Activated CD8-positive, alpha-beta memory T cell treated with anti-CD3 and anti-CD28 coated beads, Interleukin-2, amount 50 U/mL, for 4 hours (primary cell): ENCODE measurements at places on chromosomes 7 and 10.

DNA sequence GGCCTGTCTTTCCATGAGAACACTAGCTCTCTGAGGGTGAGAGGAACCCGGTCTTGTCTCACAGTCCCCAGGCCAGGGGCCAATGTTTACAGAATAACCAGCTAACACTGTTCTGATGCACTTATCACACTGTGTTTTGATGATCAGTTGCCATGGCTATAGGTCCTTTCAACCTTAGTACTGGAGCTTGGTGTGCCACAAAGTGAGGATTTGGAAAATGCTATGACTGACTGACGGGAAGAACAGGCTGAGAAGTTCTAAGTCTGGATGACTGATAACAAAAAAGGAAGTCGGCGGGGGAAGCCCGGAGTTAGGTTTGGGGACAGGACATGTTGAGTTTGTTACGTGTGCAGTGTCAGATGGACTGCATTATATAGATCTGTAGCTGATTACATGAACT is 141.8 kb downstream of the CTTNBP2 start:
- DNase-seq: no peak

DNA sequence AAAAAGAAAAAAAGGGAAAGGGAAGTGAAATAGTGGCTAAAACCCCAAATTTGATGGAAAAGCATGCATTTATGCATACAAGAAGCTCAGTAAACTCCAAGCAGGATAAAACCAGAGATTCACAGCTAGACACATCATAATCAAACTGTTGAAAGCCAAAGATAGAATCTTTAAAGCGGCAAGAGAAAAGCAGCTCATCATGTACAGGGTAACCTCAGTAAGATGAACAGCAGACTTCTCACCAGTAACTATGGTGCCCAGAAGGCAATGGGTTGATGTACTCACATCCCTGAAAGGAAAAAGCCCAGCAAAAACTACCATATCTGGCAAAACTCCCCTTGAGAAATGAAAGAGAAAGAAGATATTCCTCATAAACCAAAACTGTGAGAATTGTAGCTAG is 60.4 kb downstream of the TPST1 start:
- DNase-seq: no peak

DNA sequence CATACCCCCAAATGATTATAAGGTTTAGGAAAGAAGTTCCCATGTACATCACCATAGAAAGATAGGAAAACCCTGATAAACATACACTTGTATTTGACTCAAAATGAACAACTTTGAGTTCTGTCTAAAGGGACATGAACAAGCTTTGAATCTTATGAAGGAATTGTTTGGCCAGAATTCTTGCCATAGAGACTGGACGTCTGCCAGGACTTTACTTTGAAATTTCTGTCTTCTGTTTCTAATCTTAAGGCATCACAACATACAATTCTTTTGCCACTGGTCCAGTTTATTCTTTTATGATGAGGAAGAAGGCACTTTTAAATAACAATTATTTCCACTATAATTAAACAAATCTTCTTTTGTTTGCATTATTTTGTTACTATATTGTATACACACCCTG is 26.2 kb upstream of the CYP26C1 start:
- no peak for DNase-seq

GRCh38 chr7:25643770-25644394 is 415.6 kb upstream of the NPVF start:
- DNase-seq: no peak

GRCh38 chr10:26311383-26311940 is 94.9 kb downstream of the GAD2 start:
- no peak for DNase-seq

DNA sequence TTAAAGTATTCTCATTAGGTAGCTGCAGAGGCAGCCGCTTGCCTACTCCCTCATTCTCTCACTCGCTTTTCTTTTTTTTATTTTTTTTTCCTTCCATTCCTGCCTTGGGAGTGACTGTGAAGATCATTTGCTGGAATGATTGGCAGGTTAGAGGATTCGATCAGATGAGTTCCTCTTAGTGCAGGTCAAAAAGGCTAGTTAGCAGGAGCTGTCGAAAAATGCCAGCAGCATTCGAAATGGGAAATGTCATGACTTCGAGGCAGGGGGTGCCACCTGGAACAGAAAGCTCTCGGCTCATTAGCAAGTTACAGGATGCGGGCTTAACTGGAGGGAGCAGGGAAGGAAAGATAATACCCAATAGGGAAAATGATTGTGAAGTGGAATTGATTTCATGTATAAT is 137.5 kb upstream of the FZD1 start:
- DNase-seq: no peak

- DNase-seq: no peak
Measured at GRCh38 chr7:129824291-129825208, 128.2 kb downstream of the UBE2H start.

- DNase-seq: peak; percentile 33
Measured at GRCh38 chr10:86688398-86688921, 20.1 kb downstream of the LDB3 start.

- DNase-seq: no peak
Measured at GRCh38 chr7:11540271-11540761, 291.7 kb downstream of the THSD7A start.

DNA sequence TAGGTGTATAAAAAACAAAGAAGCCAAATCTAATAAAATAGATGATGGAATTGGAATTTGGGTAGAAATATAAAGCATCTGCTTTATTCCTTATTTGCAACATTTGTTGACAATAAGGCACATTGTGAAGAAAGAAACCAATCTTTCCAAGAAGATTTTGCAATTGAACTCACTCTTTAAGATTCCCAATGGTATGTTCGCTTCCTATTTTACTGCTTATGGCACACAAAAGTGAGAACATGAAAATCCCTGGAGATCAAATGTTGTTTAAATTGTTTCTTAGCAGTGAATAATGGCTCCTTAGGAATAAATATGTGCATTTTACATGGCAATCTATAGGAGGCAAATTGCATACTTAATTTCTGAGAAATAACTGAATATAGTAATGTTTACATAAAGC is 84.5 kb downstream of the ADAM22 start:
- DNase-seq: no peak

- DNase-seq: no peak
Measured at GRCh38 chr10:30467651-30468338, 33.8 kb downstream of the MAP3K8 start.

- no peak for DNase-seq
Measured at GRCh38 chr10:116848032-116848943, 1.0 kb upstream of the ENO4 start.

DNA sequence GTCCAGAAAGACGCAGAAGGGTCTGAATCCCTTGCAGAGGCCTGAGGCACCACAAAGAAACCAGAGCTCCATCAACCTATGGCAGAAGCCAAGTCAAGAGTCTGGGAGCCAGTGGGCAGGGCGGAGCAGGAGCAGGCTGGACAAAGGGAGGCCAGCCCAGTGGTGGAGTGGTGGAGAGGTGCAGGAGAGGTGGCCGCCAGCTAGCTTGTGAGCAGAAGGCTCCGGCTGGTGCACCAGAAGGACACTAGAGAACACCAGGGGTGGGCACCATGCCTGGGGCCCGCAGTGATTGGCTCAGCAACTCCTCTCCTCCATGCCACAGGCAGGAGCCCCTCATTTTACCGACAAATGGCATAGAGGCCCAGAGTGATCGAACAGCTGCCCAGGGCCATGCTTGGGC is 186.6 kb downstream of the GRID1 start:
- no peak for DNase-seq

- no peak for DNase-seq
Measured at GRCh38 chr10:90644165-90644564, 213.7 kb downstream of the HTR7 start.

DNA sequence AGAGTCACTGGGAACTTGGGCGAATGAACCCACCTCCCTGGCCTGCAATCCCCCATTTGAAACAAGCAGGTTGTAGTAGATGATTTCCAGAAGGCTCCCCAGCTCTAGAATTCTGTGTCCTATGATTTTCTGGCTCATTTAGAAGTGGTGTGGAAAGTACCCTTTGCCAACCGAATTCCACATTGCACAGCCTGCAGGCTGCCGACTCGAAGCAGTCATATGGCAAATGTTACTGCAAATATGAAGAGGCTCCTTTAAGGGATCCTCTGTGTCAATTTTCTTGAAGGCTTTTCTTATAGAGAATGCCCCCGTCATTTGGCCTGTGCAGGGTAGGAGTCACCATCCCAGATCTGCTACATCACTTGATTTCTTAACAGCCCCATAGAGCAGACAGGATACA is 5.6 kb downstream of the PODXL start:
- DNase-seq: no peak

GRCh38 chr10:112000466-112000865 is 183.1 kb downstream of the GPAM start:
- no peak for DNase-seq

GRCh38 chr7:50795831-50796230 is 13.1 kb upstream of the GRB10 start:
- no peak for DNase-seq

GRCh38 chr7:100764841-100765240 is 31.4 kb downstream of the ZAN start:
- DNase-seq: no peak

DNA sequence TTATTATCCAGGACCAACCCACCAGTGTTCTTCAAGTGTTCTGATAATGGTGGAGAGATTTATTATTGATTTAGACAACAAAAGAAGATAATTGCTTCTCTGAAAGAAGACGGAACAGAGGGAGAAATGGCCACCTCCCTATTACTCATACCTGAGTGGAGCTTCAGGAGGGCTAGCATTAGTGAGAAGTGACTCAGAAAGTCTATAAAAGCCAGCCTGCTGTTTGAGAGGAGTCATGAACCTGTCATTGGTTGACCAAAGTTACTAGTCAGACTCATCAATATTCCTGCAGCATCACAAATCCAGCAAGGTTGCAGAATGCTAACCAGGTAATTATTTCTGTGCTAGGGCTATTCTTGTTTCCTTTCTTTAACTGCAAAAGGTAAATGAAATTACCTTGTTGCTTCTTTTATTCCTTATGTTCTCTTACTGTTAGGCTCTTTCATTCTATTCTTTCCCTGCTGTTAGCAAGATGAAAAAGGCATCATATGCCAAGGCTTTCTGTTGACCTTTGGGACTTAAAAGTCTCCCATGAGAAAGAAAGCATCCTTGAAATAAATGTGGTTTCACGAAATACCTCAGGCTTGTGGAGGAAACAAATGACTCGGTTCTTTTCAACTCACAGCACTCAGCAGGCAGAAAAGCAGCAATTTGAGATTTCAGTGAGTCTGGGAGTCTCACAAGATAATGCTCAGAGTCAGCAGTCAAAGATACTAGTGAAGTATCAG is 256.4 kb upstream of the PHYHIPL start:
- no peak for DNase-seq

DNA sequence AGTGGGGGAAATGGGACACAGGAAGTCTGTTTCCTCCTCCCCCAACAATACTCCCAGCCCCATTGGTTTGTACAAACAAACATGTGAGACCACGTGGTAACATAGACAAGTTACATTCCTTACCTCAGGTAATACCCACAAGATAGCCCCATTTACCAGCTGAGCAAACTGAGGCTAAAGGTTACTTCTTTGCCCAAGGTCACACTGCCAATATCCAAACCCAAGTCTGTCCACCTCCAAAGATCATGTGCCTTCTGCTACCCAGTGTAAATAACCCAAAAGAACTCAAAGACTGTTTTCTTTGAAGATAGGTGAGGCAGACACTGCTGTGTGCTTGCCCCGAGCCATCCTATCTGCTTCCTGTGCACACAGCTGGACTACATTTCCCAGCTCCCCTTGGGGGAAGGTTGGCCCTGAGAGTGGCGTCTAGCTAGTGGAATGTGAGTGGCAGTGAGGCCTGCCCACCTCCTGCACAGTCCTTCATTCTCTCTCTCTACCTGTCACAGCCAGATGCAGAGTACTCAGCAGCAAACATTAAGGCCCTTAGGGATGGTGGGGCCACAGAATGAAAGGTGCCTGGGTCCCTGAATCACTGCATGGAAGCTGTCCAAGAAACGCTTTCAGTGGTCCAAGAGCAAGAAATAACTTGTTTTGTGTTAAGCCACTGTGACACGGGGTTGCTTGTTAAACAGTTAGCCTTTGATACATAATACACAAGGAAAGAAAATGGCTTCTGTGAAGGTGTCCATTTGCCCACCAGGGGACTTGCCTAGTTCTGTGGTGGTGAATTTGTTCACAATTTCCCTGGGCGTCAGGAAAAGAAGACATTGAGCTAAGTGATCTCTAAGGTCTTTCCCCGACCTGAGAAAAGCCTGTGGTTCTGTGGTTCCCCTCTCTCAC is 257.7 kb upstream of the NFE2L3 start:
- peak; percentile 23 for DNase-seq

DNA sequence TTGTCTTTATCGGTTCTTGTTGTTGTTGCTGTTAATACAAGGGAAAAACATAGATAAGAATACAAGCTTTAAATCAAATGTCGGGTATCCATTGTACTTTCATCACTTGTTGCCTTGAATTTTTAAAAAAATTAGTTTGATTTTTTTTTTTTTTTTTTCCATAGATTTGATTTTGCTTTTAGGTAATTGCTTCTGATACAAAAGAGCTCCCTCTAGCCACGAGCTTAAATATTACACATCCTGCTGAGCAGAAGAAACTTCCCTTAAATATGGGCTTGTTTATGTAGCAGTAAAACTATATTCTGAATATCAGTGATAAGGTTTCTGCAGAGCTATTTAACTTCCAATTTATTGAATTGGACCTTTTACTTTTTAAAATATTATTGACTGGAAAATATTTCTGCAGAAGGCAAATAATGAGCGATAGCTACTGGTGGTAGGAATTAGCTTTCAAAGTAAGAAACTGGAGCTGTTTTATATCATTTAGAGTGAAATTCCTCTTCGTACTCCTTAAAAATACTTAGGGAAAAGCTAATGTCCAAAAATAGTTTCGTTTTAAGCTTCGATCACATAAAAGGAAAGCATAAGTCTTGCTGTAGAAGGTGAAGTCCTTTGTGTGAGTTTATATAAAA is 216.9 kb downstream of the POLR1F start:
- DNase-seq: no peak

DNA sequence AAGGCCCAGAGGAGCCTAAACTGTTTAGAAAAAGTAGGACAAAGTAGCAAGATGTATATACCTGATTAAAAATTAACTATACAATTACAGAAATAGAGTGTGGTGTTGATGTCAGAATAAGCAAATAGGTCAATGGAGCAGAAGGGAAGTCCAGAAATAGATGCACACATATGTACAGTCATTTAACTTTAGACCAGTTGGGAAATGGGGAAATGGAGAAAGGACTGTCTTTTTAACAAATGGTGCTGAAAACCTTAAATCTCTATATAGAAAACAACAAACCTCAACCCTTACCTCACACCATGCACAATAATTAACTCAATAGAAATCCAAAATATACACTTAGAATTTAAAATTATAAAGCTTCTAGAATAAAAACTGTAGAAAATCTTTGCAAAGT is 72.2 kb downstream of the CH25H start:
- no peak for DNase-seq

GRCh38 chr10:985361-985760 is 2.9 kb upstream of the GTPBP4 start:
- DNase-seq: no peak

- no peak for DNase-seq
Measured at GRCh38 chr7:117006907-117007684, 53.8 kb downstream of the ST7 start.

GRCh38 chr7:77242068-77242467 is 42.4 kb upstream of the FGL2 start:
- DNase-seq: no peak

GRCh38 chr7:7321681-7322080 is 139.3 kb downstream of the C1GALT1 start:
- DNase-seq: no peak
